ENCODE measurements at places on chromosomes 1 and 21.

DNA sequence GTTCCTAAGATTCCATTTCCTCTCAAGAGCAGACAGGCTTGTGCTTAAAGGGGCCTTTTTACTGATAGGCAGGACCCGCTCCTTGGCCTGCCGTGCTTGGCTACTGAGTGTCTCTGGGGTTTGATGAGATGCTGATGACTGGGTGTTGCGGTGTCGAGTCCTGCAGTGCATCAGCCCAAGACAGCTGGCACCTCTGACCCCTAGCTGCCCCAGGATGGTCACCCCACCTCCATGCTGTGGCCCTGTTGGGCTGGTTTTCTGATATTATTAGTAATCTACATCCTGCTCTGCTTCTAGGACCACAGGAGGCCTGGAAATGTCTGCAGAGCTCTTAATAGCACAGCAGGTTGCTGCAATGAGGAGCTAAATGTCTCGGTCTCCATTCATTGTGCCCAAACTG, 28.7 kb downstream of the LRRC71 start:
- no peak for DNase-seq

DNA sequence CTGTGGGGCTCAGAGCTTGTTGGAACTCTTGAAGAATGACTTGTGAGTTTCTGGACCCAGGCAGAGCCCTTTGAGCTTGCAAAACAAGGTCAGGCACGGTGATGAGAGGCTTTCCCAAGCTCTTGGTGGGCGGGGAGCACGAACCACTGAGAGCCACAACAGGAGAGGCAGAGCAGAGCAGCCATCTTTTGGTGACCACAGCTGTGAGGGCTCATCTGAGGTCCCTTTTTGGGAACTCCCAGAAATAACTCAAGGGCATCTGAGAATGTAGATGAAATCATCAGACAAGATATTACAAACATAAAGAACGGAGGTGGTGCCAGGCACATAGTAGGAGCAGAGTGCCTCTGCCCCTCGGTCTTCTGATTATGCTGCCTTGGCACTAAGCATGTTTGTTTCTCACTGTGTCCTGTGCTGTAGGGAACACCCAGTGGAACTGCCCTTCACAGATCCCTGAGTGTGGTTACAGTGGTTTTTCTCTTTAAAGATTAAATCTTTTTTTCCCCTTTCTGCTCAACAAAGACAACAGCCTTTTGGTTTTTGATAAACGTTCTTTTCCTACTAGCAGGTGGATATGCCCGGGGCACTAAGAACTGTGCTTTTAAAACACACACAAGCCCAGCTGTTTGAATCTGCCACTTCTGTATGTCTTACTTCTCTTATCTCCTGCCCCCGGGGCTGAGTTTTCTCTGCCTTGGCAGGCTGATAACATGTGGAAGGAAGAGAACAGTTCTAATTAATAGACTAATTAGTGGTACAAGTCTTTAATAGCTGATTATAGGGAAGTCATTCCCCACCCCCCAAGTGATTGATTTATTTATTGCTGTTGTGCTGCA, 37.7 kb downstream of the CD34 start:
- no peak for DNase-seq

DNA sequence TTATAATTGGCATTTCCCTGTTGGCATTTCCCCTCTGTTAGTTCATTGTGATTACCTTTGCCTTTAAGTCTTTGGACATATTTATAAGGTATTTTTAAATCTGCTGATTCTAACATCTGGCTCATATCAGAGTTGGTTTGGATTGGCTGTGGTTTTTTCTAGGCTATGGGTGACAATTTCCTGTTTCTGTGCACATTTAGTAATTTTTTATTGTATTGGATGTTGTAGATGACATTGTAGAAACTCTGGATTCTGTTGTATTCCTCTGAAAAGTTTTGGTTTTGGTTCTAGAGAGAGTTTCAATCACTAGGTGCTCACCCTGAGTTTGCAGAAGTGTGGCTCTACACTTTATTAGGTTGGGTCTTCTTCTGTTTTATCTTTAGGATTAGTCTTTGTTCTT, 110.1 kb upstream of the ARHGEF16 start:
- DNase-seq = no peak

DNA sequence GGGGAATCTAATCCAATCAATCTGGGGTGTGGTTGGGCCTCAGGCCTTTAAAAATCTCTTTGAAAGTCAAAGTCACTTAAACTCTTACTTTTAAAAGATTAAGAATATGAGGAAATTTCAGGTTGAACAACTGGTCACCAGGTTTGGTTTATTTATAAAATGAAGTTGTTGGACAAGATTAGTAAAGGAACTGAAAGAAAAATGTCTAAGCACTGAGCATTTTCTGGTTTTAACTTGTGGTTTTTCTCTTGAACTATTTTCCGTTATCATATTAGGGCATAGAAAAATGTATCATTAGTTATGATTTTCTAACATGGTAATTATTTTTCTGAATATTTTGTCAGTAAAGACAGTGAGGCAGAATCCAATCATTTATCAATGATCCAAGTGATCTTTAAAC, 49.6 kb downstream of the RGS2 start:
- no peak for DNase-seq

DNA sequence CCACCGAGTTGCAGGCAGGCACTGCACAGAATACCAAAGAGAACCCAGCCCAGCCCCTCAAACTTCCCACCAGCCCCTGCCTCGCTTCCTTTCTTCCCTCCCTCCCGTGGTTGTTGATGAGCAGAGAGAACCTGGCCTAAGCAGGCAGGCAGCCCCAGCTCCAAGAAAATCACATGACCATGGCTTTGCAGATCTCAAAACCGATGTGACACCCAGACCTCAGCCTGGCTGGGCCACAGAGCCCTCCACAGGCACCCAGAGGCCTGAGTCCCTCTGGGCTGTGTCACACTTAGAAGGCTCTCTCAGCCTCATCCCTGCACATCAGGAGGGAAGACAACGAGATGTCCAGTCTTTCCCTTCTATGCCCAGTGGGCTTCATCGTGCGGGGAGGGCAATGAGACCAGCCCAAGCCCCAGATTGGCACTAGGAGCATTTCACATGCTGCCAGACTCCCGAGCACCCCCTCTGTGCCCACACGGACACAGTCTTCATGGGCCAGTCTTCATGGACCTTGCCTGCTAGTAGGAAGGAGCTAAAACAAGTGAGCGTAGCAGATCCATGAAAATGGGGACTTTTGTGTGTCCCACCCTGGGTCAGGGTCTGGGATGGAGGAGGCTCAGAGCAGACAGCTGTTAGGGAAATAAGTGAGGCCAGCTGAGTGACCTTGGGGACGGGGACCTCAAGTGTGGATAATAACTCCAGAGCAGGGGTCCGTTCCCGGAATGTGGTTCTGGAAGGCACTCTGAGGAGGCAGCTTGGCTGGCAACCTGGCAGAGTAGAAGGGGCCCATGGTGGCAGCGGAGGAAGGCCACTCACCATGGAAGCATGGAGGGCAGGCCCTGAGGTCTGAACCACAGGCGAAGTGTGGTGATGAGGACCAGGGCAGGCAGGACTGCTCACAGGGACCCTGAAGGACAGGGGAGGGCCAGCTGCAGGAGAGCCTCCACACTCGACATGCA, 204.4 kb upstream of the VAMP3 start:
- DNase-seq = no peak

DNA sequence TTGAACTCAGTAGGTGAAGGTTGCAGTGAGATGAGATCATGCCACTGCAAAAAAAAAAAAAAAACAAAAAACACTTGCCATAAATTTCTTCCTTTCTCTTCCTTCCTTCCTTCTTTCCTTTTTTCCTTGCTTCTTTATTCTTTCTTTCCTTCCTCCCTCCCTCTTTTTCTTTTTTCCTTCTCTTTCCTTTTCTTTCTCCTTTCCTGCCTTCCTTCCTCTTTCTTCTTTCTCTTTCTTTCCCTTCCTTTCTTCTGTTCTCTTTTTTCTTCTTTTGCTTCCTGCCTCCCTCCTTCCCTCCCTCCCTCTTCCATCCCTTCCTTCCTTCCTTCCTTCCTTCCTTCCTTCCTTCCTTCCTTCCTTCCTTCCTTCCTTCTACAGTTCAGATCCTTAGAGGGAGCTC, 71.2 kb downstream of the LYPLAL1 start:
- no peak for DNase-seq

GRCh38 chr1:30634507-30634906, 88.9 kb downstream of the MATN1 start:
- no peak for DNase-seq

Measured in AG09319 (cell line).